ENCODE measurements at places on chromosomes 4 and X.
A peak's percentile ranks its signal among the peaks of the same experiment; 100 is the strongest.

- DNase-seq: no peak
Measured at GRCh38 chrX:41603596-41603995, 85.2 kb upstream of the GPR34 start.

GRCh38 chr4:159508917-159509500 is 406.1 kb downstream of the RAPGEF2 start:
- no peak for DNase-seq

DNA sequence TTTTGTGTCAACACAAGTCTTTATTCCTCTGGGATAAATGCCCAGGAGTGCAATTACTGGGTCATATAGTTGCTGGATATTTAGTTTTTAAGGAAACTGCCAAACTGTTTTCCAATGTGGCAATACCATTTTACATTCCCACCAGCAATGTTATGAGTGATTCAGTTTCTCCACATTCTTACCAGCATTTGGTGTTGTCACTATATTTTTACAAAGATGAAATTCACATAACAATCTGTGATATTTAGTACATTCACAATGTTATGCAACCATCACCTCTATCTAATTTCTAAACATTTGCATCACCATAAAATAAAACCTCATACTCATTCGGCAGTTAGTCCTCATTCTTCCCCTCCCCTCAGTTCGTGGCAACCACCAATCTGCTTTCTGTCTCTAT is 75.0 kb downstream of the MAMLD1 start:
- no peak for DNase-seq

DNA sequence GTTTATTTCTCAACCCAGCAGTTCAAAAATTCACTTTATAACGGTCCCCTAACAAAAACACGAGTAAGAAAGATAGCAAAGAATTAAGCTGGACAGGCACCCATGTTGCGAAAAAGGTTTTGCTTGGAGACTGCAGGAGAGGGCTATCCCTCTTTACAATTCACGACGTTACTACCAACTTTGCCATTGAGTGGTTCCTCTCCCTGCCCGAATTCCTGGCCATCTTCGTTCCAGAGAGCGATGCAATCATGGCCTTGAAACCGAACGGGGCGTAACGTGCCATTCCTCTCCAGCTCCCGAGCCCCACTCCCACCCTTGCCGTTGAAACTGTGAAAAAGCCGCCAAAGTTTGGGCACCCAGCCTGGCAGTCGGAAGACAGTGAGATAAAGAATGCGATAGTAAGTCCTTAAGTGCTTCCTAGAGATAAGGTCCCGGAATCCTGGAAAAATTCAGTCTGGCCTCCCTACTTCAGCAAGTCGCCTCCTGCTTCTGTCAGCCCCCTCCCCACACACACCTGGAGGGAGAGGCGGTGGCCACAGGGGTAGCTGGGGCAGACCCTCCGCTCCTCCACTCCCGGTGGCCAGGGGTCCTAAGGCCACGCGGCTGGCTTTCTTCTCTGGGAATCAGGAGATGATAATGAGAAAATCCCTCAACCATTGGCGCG is 65.2 kb downstream of the FBXO8 start:
- no peak for DNase-seq

GRCh38 chr4:119977076-119977940 is 89.3 kb downstream of the MAD2L1 start:
- no peak for DNase-seq

GRCh38 chr4:7420661-7421040 is 14.1 kb downstream of the PSAPL1 start:
- DNase-seq: no peak

- DNase-seq: no peak
Measured at GRCh38 chr4:102665527-102665926, 95.2 kb downstream of the MANBA start.

GRCh38 chrX:74423289-74423998 is 2.2 kb downstream of the SLC16A2 start:
- DNase-seq: no peak

GRCh38 chrX:40015693-40016092 is 82.1 kb downstream of the BCOR start:
- no peak for DNase-seq

DNA sequence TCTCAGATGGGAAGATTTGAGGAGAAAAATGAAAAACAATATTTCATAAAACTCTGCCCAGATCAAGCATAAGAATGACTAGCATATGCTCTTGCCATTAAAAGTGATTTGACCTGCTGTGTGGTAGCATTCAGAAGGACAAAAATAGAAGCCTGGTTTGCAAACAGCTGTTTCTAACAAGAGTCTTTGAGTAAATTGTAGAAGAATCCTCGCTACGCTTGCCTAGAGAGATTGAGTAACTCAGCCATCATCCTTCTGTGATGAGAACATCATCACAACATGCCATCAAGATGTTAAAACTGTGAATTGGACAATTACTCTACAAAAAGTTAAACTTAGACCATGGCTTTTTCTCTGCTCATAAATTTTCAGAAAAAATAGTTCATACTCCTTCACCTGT is 168.9 kb upstream of the PUDP start:
- no peak for DNase-seq

DNA sequence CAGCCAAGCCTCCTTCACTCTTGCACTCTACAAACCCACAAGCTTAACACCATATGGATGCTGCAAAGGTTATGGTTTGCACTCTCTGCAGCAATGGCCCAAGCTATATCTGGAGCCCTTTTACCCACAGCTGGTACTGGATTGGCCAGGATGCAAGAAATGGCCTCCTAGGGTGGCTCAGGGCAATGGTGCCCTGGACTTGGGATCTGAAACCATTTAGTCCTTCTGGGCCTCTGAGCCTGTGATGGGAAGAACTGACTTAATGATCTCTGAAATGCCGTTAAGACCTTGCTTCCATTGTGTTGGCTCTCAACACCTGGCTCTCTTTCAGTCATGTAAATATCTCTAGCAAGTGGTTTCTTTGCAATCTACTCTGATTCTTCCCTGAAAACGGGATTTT is 626.0 kb downstream of the KCTD8 start:
- DNase-seq: no peak

- DNase-seq: no peak
Measured at GRCh38 chr4:25966171-25966570, 52.2 kb downstream of the SMIM20 start.

GRCh38 chrX:148424570-148424969 is 75.8 kb upstream of the AFF2 start:
- DNase-seq: no peak

GRCh38 chr4:47899639-47900038 is 14.7 kb downstream of the NFXL1 start:
- DNase-seq: no peak

GRCh38 chrX:81120258-81120935 is 81.3 kb downstream of the HMGN5 start:
- no peak for DNase-seq

DNA sequence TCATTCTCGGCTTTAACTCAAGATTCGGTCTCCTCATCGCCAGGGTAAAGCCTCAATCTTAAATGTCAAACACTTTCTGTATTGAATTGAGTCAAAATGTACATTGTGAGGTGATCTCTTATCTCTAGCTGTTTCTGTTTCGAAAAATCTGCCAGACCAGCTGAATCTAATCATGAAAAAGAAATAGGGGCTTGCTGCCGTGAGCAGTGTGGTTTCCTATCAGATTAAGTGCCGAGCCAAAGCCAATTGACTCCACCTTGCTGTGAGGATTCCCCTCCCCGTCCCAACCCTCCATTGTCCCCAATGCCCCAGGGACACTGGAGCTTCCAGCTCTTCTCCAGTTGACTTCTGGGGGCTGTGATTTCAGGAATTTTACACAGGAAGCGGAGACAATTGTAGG is 12.5 kb upstream of the CRLF2 start:
- DNase-seq: peak; percentile 78

DNA sequence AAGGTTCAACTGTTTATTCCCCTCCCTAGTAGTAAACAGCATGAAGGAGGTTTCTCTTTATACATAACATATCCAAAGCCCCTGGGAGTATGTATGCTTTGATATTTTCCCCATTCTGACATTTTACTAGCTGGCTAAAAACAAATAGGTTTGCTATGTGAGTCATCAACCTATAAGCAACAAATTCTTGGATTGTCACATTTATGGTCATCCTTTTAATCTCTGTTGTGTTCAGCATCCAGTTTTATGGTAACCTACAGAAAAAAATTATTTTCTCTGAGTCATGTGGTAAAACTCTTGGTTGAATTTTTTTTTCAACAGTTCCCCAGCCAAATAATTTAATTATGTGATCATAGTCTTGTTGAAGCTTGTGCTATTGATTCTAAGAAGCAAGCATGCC is 734.1 kb downstream of the ADGRL3 start:
- DNase-seq: no peak

- no peak for DNase-seq
Measured at GRCh38 chrX:72040506-72040905, 91.2 kb downstream of the RTL5 start.

DNA sequence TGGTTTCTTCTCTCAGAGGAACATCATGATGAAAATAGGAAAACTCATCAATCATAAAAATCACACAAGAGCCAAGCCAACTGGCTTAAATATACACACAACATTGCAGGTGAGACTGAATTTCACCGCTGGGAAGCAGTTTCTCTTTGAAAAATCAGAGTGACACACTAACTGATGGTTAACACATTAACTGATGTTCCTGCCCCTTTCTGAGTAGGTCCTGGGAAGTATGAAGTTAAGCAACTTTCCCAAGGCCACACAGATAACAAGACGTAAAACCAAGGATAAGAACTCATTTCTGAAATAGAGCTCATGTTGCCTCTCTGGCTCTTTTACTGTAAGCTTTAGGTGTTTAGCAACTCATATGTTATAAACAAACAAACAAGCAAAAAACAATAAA is 813.7 kb upstream of the HS3ST1 start:
- no peak for DNase-seq

DNA sequence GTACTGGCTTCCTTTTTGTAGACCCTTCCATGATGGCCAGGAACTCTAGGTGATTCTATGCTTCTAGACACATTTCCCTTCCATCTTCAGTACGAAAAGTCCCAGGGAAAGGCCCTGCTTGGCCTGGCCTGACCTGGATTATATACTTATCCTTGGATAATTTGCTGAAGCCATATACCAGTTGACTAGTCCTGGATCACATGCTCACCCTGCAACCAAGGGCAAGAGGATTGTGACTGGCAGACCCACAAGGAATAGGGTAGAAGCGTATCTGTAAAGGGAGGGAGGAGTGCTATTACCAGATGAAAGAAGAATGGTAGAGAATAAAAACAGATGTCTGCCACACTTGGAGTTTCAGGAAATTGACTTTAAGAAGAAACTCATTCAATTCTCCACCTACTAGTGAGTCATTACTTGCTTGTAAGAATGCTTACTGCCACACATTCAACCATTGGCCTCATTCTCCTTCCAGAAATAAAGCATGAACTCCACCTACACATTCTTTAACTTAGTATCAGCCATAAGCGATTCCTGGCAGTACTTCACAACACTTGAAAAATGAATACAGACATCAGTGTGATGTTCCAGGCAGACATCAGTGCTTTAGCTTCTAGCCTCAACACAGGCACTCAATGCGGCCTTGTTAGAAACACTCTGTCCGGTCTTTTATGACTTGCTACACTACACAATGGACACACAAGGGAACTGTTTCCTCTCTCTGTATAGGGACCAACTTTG is 141.8 kb downstream of the CBR4 start:
- DNase-seq: no peak

- no peak for DNase-seq
Measured at GRCh38 chr4:94548571-94548970, 96.8 kb downstream of the PDLIM5 start.

GRCh38 chr4:159117564-159117963 is 14.7 kb downstream of the RAPGEF2 start:
- no peak for DNase-seq

DNA sequence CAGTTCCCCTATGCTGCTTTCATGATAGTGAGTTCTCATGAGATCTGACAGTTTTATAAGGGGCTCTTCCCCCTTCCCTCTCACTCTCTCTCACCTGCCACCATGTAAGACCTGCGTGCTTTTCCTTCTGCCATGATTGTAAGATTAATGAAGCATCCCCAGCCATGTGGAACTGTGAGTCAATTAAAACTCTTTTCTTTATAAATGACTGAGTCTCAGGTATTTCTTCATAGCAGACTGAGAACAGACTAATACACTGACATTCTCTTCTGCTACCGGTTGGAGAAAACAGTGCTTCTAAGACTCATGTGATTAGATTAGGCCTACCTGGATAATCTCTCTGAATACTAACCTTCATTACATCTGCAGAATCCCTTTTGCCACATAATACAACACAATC is 45.4 kb upstream of the TRPC5OS start:
- DNase-seq: no peak

- DNase-seq: peak; percentile 62
Measured at GRCh38 chr4:77538144-77538543, 67.5 kb upstream of the CXCL13 start.

GRCh38 chr4:163694385-163694784 is 199.9 kb downstream of the TMA16 start:
- DNase-seq: no peak

DNA sequence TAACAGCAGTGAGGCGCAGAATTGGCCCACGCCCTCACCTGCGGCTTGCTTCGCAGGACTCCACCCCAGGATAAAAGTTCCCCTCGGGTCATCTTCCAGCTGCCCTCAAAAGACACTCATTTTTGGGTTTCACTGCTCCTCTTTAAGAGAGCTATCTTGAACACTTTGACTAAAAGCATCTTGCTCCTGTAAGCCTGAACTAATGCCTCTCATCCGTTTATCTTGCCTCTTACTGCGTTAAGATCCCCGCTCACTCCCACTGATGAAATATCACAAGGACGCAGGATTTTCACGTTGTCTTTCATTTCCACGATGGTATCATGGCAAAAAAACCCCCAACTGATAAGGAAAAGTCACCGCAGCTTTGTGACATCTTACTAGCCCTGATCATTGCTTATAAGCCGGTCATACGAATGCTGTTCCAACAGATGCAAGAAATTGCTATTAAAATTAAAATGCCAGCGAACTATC is 591 bp upstream of the ACSL4 start:
- no peak for DNase-seq

- DNase-seq: no peak
Measured at GRCh38 chr4:112060212-112060611, 85.0 kb upstream of the FAM241A start.

- no peak for DNase-seq
Measured at GRCh38 chr4:159489646-159490045, 386.8 kb downstream of the RAPGEF2 start.

- no peak for DNase-seq
Measured at GRCh38 chr4:82747686-82748575, 50.7 kb downstream of the SCD5 start.

DNA sequence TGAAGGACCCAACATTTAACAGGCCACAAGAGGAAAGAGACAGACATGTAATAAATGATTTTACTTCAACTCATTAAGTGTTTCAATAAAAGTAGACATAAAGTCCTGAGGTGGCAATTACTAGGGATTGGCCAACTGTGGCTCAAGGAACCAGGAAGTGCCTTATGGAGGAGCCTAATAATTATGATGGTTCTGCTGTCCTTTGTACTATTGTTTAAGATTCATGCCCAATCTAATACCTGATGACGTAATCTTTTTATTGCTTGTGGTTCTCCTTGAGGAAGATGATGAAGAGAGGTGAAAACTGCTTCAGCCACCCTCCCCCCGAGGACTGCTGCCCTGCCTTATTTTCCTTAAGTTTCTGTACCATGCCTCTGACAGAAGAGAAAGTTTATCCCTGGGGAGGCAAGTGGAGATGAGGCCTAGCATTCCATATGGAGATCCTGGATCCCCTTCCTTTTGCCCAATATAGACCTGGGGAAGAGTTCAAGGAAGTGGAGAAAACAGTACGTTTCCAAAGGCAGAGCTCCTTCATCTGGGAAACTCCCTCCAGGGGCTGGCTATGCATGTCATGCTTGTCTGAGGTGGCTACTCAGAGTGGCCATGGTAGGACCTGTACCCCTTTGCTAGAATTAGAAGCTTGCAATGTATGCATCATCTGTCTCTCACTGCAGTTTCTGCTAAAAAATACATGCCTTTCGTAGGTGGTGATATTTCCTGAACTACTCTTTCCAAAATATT is 56.8 kb upstream of the FAT1 start:
- DNase-seq: no peak

Measured in activated CD4-positive, alpha-beta T cell treated with anti-CD3 and anti-CD28 coated beads, Interleukin-2, amount 10 ng/mL, durations not matched to agents 24 days and 14 days (primary cell).